ENCODE measurements at places on chromosomes 4 and X.

- no peak for DNase-seq
These were observed 581.2 kb upstream of the IGFBP7 start for GRCh38 chr4:57691370-57691769.

- peak; percentile 100 for DNase-seq
These were observed 293.4 kb upstream of the BOD1L1 start for GRCh38 chr4:13920901-13921300.

GRCh38 chrX:123818243-123818642, 41.6 kb upstream of the XIAP start:
- no peak for DNase-seq

GRCh38 chr4:112516471-112517066, 589 bp upstream of the NEUROG2 start:
- DNase-seq, result no peak

DNA sequence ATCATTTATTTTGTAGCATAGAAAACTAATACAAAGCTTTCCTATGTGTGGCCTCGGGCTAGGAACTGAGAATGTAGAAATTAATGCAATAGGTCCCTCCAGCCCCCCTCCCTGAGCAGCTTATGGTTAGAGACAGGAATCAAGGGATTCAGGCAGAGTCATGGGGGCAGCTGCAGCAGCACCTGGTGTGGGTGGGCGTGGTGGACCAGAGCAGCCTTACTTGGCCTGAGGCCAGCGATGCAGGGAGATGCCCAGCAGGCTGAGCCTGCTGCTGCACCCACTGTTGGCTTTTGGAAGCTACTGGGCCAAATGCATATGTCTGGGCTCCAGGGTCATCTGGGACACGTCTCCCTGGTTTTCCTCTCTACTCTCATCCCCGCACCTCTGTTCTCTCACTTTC, 74.0 kb downstream of the STK32B start:
- DNase-seq, result no peak

- no peak for DNase-seq
These were observed 547.5 kb downstream of the SMARCA1 start for GRCh38 chrX:128975745-128976144.

DNA sequence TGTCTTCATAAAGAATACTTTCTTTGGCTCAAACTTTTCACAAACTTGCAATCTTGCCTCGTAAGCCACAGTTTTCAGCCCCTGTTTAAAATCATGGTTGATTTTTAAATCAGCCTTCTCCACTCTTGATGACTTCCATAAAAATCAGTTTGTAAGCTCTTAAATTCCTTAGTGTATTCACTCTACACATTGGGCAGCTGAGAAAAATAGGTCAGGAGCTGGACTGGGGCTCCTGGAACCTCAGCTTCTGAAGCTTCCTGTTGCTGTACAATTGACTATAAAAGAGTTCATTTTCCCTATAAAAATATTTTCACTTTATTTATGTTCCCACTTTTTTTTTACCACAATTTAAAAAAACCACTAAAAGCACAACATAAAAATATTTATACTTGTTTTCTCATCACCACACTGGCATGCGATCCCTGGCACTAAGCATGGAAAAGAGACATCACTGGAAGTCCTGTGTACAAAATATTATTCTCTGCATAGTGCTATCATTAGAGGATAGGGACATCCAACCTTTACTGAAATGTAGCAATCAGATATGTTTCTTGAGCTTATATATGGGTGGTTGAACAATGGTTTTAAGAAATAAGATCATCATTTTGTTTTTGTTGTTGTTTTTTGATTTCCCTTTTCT, 345.7 kb downstream of the FBXO8 start:
- DNase-seq, result no peak

DNA sequence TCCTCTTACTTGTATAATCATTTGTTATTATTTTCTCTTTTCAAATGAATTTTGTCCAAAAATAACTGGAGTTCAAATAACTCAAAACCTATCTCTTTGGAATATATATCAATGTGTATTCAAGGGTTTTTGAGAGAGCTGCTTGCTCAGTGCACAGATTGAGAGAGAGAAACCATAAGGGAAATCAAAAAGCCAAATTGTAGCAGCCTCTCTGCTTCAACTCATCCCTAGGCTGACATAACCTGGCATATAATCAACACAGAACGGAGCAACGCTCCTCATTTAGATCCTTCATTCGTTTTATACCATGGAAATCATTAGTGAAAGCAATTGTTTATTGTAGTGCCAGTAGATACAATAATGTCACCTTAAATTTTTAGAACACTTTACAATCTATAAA, 1.8 kb upstream of the GPM6A start:
- no peak for DNase-seq

GRCh38 chr4:120842031-120842430, 80.5 kb downstream of the PRDM5 start:
- DNase-seq, result peak; percentile 60

DNA sequence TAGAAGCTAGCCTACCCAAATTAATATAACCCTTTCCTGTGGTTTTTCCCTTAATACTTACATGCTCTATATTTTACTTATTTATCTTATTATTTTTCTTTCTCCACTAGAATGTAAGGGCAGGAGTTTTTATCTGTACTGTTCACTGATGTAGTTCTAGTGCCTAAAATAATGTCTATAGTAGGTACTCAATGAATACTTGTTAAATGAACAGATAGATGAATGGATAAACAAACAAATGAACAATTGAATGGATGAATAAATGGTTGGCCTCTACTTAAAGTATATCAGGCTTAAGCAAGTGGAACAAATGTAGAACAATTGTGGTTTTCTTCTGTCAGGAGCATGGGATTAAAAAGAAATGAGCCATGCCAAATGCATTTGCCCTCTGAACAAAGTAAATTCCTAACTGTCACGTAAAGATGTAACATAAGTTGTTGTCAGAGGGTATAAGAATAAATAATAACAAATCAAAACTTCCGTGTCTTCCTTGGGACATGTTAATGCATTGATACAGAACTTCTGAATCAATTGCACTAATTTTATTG, 54.1 kb downstream of the SYTL5 start:
- DNase-seq, result no peak

GRCh38 chr4:40788331-40788730, 38.6 kb downstream of the NSUN7 start:
- no peak for DNase-seq

GRCh38 chr4:168720396-168720900, 223.6 kb downstream of the PALLD start:
- DNase-seq, result no peak

- DNase-seq, result no peak
These were observed 48.6 kb downstream of the TMEM164 start for GRCh38 chrX:110051559-110051958.

GRCh38 chr4:57331959-57332358, 221.8 kb upstream of the IGFBP7 start:
- DNase-seq, result no peak

DNA sequence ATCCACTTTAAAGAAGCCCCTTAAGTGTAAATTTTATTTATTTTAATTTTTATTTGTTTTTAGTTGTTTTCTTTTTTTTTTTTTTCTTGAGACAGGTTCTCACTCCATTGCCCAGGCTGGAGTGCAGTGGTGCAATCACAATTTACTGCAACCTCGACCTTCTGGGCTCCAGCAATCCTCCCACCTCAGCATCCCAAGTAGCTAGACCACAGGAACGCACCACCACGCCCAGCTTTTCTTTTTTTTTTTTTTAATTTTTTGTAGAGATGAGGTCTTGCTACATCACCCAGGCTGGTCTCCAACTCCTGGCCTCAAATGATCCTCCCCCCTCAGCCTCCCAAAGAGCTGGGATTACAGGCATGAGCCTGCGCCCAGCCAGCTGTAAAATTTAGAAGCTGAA, 6.0 kb downstream of the SAT1 start:
- no peak for DNase-seq
